ENCODE measurements at places on chromosomes 1 and 21.
A peak's percentile ranks its signal among the peaks of the same experiment; 100 is the strongest.

GRCh38 chr1:200938955-200939354, 44.3 kb downstream of the INAVA start:
- DNase-seq: no peak

DNA sequence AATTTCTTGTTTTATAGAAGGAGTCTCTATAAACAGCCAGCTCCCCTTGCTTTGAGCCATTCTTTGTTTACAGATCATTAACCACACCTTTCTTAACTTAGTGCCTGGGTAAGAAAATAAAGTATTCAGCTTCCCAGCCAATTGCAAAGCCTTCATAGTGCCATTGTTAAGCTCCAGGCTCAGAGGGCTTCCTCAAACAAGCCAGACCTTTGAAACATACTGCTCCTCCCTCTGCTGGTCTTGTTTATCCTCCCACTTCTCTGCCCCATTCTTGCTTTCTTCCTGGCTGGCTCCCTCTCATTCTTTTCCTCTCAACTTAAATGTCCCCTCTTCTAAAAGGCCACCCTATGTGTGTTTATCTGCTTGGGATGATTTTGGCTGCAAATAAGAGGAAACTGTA, 319.4 kb upstream of the ST6GALNAC5 start:
- DNase-seq: no peak

DNA sequence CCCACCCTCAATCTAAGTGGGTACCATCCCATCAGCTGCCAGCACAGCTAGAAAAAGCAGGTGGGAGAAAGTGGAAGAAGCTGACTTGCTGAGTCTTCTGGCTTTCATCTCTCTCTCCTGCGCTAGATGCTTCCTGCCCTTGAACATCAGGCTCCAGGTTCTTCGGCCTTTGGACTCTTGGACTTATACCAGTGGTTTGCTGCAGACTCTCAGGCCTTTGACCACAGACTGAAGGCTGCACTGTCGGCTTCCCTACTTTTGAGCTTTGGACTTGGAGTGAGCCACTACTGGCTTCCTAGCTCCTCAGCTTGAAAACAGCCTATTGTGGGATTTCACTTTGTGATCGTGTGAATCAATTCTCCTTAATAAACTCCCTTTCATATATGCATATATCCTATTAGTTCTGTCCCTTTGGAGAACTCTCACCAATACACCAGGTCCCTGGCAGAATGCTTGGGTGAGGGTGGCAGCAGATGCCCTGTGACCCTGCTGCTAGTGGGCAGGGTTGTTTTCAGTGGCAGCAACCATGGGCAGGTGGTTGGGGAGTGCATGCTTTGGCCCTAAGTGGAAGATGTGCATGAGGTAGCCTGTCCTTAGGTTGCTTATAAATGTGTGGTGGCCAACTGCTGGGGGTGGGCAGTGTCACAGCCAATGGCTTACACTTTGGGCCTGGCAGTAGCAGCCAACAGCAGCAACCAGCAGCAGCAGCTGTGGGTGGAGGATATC, 10.8 kb upstream of the ADAM30 start:
- no peak for DNase-seq

DNA sequence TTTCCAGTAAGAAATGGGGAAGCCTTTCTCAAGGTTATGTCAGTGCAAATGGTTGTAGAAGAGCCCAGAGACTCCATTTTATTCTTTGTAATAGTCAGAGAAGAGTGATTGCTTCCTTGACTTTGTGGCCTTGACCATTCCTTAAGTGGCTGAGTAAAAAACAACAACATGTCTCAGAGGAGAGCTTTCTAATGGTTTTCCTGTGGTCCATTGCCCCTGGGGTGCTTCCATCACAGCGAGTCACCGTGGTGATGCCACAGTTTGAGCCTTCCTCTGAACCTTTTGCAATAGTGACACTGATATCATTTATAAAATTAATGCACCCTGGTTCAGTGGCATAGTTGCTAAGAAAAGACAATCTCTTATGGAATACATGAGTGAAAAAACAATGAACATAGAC, 38.6 kb downstream of the PAPPA2 start:
- DNase-seq: no peak

- no peak for DNase-seq
These were observed 5.6 kb upstream of the OR6K2 start for GRCh38 chr1:158706096-158706495.

DNA sequence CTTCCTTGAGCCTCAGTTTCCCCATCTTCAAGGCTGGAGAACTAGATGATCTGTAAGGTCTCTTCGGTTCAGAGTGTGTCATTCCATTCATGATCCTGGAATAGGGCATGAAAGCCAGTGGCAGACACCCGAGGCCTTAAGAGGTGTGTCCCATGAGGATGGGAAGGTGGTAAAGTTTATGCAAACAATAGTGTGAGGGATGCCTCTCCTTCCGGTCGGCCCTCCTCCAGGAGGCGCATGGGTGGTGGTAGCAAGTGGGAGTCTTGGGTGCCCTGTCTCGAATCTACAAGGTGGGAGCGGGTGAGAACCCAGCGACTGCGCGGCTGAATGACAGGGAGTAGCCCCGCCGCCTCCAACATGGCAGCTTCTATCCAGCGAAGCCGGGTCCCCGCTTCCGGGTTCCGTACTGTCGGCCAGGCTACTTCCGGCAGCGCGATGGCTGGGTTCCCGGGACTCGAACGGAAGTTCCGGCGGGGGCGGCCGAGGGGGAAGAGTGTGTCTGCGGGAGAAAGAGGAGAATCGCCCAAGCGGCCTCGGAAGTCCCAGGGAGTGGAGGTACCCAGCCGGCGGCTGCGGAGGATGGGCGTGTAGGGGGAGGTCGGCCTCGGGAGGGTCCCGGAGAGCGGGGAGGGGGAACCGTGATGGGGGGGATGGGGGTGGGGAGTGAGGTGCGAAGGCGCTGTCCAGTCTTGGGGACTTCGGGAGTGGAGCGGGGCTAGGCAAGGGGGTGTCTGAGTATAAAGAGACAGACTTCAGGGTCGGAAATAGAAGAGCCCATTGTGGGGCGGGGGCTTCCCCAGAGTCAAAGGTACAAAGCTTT, at the start of gene LYPLA2:
TSS of gene LYPLA2 (plus strand) at position 450 of the 820 bp plus-strand sequence. CDS start 1,538 bp downstream, outside the sequence.
- DNase-seq: peak; percentile 76

DNA sequence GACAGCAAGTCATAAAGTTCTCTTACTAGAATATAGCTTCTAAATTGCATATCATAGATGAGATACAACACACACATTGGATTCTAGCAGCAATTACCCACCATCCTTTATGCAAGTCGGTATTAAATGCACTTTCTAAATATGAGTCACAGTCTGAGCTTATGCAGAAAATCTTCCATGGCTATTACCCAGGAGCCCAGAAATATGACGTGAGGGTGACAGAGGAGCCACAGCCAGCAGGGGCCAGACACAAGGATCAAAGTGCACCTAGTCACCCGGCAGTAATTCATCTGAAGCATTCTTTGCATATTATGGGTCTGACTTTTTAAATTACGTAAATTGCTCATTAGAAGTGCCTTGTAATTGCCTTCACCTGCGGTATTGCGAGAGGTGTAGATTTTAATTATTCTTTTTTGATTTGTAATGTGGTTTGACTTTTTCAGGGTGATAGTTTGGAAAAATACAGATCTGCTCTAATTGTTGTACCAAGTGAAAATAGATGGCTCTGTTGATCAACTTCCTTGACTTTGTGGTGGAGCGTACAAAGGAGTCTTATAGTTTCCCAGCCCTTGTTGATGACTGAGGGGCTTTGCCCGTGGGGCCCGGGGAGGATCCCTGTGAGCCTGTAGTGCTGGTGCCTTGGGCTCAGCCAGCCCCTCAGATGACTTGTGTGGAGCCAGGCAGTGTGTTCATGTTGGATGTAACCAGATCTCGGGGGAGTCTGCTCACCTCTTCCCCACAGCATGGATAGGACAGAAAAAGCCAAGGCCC, 470.0 kb upstream of the VAMP3 start:
- DNase-seq: no peak

DNA sequence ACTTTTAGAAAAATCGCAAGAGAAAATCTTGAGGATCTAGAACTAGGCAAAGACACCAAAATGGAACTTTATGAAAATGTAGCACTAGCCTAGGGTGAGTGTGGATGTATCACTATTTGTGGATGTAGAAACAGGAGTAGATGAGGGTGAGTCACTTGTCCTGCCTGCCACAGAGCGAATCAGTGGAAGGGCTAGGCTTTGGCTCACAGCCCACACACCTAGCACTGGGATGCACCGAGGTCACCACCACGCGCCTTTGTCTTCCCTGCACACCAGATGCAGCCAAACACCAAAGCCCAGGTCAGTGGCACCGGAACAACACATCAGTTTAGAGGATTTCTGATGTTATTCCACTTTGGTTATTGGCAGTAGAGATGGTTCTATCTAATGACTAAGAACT, 38.2 kb downstream of the PKNOX1 start:
- no peak for DNase-seq

GRCh38 chr1:231666220-231666936, 39.8 kb downstream of the DISC1 start:
- DNase-seq: no peak

GRCh38 chr1:94039514-94039870, 81.5 kb downstream of the ABCA4 start:
- DNase-seq: peak; percentile 49

DNA sequence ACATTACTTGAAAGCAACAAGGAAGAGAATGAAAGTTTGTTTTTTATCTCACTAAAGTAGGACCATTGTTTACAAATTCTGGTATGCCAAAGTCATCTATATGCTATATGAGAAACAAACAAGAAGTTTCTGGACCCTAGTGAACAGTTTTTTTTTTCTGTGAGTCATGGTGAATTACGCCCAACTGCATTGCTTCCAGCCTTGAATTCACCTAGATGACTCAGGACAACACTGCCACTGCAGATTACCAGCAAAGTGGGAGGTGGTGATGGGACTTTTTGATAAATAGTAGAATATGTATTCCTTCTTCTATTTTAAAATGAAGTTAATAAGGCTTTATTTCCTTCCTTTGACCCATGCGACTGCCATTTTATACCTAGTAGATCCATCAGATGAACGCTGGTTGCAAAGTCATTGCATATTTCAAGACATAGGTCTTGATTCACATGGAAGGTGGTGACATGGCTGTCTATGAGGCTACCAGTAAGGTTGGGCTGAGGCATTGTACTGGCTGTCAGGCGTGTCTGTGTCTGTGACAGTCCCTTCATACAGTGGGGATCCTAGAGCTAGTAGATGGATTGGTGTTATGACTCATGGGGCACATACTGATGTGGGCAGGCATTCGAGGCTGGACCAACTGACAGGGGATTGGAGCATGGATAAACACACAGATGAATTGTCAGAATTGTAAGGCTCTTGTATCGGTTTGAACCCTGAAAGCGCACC, 49.1 kb upstream of the APOBEC4 start:
- DNase-seq: no peak

DNA sequence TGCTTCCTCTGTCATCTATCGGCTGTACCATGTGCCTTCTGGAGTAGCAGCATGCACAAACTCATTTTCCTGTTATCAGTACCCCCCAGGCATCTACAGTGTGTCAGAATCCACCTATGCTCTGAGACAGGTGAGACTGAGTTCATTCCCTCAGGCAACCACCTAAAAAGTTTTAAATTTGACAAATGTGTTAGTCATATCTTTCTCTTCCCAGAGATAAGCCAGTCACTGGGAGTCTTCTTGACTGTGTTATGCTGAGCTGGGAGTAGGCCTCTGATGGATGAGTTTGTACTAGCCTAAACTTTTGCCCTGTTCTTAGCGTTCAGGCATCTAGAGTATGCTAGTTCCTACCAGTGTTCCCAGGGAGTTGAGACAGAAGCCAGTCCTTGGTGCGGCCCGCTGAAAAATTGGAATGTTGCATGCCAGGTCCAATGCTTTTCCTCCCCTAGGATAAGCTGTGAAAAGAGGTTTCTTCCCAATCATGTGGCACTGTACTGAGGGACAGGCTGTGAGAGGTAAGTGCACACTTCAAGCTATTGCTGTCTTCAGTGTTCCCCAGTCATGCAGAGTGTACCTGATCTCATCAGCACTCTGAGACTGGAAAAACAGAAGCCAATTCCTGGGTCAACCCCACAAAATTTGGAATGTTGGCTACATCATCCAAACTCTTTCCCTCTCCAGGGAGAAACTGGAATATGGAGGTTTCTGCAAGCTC, 1202.3 kb downstream of the NCAM2 start:
- DNase-seq: no peak

- no peak for DNase-seq
These were observed 24.4 kb downstream of the OR10R2 start for GRCh38 chr1:158496374-158496773.

- DNase-seq: no peak
These were observed 46.5 kb upstream of the TLR5 start for GRCh38 chr1:223189525-223189902.

DNA sequence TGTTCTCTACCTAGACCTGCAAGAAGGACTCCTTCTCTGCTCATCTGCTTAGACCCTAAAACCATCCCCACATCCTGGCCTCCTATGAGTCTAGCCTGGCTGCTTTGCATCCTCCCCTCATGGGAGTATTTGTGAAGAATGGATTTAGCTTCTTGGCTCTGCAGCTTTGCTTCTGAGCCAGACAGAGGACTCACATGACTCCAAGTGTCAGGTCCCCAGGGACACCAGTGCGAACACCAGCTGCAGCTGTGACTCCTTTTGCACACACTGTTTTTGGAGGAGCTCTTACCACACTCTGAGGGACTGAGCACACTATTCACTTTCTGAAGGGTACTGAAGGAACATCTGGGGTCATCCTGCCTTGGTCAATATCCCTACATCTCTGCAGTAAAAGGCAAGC, 131.8 kb upstream of the SGIP1 start:
- DNase-seq: no peak

DNA sequence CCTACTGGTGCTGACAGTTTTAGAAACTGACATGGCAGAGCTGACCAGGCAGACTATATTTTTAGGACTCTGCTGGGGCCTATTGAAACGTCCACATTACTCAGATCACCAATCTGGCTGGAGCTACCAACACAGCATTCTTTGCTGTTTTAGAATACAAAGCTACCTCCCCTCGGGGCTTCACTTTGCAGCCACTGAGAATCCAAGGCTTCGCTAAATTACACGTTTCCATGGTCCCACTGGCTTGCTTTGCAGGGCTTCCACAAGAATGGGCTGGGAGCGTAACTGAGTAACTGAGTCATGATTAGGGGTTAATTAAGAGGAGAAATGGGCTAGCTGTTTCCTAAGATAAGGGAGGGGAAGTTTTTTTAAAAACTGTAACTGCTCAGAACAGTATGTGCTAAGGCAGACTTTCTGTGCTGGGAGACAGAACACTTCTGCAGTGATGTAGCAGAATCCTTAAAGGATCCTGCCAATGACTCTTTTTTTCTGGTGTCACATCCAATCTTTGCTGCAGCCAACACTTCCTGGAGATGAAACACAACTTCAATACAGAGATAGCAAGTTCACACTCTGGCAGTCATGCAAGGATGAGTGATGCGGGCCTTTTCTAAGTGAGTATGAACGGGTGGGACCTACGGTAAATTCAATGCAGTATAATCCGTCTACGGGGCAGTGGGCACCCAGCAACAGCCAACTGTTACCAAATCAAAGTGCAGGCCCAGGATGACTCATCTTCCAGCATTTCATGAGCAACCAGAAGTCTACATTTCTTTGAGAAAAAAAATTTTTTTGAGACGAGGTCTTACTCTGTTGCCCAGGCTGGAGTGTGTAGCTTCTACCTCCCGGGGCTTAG, 21.5 kb downstream of the NDUFS5 start:
- DNase-seq: no peak

DNA sequence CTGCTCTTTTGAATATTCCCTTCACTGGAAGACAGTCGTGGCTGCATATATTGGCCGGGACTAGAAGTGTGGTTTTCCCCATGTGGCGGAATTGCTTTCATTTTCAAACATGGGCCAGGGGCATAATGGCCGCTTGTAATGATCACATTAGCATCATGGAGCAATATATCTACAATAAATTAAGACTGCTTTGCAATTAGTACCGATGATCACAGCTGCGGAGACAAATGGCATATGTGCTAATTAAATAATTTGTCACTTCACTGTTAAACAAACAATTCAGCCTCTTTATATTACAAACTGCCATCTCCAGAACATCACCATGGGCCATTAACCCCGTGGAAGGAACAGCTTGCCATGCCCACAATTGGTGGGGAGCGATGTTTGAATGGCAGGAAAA, 68.2 kb upstream of the OLIG2 start:
- DNase-seq: no peak
